Inflammatory macrophage treated with lipopolysaccharide for 1 hour (primary cell): ENCODE measurements at places on chromosomes 2 and 18.

- no peak for DNase-seq
Measured at GRCh38 chr2:20194097-20195015, 30.6 kb downstream of the SDC1 start.

GRCh38 chr18:68568364-68569155 lies 146.3 kb downstream of the TMX3 start:
- no peak for DNase-seq

GRCh38 chr2:167264380-167264779 lies 376.1 kb downstream of the XIRP2 start:
- DNase-seq: no peak

DNA sequence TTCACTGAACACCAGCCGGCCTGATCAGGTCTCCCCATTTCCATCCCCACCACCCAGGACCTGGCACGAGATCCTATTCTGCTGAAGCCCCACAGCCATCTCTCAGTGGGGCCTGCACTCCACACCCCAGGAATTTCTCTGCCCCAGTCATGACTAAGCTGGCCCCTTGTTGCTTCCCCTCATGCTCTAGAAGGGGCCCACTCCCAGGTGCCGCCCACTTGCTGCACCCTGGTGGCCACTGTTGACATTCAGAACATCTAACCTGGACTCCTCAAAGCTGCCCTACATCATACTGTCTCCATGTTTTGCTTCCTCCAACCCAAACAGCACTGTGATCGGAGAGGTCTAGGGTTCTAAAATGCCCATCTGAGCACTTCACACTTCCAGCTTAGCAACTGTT lies 90.7 kb upstream of the KLHL29 start:
- no peak for DNase-seq

GRCh38 chr18:7878265-7879211 lies 311.4 kb downstream of the PTPRM start:
- DNase-seq: no peak

GRCh38 chr18:79552696-79553095 lies 126.9 kb upstream of the CTDP1 start:
- DNase-seq: no peak

- peak; percentile 70 for DNase-seq
Measured at GRCh38 chr2:106107509-106108131, 86.5 kb downstream of the UXS1 start.

DNA sequence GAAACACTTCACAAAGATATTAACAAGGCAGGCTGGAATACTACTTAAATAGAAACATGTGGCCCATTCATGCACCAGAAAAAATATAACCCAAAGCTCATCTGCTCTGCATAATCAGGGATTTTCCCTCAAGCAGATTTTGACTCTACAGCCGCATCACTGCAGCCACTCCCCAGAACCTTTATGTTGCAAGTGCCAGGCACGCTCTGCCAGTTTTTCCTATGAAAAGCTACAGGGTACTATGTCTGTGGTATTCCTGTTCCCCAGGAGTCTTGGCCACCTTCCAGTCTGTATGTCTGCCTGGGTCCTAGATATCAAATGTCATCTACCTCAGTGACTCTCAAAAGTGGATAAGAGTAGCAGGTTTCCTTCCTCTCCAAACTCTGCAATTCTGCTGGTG lies 3.8 kb downstream of the COA5 start:
- DNase-seq: no peak

DNA sequence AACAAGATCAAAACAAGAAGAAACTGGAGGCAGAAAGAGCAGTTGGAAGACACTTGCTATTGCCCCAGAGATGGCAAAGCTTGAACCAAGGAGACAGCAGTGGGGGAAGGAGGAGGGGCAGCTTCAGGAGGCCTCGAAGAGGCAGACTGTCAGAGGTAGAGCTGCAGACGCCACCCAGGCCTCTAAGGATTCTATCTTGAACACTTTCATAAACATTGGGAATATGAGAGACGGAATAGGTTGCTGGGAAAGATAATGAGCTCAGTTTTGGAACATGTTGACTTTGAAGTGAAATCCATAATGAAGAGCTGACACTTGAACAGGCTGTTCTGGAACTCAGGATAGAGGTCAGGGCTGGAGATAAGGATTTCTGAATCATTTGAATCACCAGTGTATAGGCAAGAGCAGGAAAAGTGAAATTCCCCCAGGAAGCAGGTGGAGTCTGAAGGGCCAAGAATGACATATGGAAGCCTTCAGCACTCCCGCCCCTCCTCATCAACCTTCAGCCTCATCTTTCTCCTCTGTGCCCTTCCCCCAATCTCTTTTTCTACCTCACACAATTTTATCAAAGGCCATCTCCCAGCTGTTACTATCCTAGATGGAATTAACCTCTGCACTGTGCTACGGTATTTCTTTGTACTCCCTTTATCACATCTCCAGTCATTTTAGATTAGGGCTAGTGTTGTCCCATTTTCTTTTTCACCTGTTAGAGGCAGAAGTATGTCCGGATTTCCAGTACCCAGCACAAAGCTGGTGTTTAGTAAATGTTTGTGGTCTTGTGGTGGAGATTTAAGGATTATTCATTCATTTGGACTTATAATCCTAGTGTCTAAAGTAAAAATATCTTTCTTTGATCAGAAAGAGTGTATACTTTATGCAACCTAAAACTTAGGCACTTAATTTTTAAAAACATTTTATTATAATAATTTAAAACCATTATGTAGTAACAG lies 47.5 kb upstream of the RTN4 start:
- no peak for DNase-seq

GRCh38 chr2:127769587-127769986 lies 41.4 kb downstream of the WDR33 start:
- DNase-seq: no peak

GRCh38 chr2:157236404-157236803 lies 21.1 kb upstream of the GALNT5 start:
- DNase-seq: no peak

- no peak for DNase-seq
Measured at GRCh38 chr2:241991299-241991698, 121.8 kb downstream of the RTP5 start.

DNA sequence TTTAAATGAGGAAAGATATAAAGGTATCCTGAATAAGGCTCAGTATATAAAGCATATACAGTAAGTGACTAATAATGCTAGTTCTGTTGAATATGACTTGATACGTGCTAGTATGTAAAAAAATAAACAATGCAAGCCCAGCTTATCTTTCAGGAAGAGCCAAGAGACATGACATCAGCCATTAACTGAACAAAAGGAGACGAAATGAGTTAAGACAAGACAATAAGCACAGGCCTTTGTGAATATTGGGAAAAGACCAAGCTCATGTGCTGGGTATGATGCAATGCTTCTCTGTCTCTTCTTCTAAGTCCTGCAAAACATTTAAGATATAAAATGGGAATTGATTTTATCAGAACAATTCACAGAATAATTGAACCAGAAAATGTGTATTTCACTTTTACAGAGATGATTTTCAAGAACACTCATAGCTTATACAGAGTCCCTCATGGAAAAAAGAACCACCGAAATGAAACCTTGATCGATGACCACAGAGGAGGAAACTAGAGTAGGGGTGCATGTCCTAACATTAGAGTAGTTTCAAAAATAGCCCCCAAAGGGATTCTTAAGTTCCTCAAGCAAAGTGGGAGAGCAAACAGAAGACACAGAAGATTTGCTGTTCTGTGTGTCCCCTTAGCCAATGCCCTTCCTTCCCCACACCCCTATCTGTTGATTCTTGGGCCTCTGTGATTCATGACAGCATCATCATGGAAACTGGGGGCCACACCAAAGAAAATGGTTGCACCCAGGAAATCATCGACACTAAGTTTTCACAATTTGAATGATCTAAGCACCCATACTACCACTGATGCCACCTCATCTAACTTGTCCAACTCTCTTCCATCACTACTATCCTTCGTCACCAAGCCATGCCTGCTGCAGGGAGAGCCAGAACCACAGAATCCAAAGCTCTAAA lies 68.0 kb upstream of the CRIM1 start:
- DNase-seq: no peak

GRCh38 chr2:202278036-202278760 lies 12.6 kb downstream of the NOP58 start:
- peak; percentile 47 for DNase-seq

DNA sequence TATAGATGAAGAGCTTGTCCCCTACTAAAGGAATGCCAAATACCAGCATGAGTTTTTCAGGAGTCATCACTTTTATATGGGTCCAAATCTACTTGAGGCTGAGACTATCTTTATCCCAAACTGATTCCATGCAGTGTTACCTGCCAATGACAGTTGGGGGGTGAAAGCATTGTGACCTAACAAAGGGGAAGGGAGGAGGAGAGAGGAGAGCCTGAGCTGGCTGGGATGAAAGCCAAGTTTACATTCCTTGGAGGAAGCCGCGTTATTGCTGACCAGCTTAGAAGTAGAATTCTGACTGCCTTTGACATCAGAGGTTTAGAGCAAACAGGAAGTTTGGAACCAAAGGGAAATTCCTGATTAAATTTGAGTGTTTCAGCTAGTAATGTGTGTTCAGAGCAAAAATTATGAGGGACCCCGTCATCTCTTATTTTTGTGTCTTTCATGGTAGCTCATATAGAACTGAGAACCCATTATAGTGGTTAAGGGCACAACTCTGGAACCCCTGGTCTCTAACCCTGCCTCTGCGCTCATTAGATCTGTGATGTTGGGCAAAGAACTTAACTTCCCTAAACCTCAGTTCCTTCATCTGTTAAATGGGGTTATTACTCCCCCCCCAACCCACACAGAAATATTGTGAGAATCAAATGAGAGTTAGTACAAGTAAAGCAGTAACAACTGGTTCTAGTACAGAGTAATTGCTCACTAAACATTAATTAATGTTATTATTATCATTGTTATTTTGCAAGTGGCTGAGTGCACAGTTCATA lies 199.3 kb upstream of the EPAS1 start:
- peak; percentile 85 for DNase-seq

GRCh38 chr2:46329803-46330775 lies 32.9 kb downstream of the EPAS1 start:
- DNase-seq: peak; percentile 96

DNA sequence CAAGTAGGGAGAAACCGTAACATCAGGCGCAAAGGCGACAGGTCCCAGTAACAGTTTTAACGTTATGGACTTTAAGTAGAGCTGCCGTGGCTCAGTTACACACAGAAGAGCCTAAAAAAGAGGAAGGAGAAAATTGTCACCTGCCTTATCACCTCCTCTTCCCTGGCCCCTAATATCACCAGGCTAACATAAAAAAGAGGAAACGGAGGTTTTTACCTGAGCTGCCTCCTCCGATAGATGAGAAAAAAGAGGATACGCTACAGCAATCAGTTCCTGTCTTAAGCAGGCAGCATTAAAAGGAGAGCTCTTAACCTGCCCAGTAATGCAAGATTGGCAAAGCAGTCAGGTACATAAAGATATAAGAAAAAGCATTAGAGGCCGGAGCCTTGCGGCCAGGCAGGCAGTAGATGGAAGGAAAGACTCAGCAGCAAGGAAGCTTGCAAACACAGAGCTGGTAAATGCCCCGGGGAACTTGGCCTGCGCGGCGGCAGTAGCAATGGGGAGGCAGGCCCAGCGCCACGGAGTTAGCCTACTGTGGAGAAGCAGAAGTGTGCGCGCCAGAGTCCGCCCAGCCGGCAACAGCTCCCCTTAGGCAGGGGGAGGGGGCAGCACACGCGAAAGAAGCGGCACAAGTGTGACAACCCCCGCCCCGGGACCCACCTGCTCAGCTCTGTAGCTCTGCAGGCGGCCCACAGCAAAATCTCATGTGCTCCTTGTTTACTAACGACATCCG lies 116.3 kb upstream of the SCN7A start:
- peak; percentile 16 for DNase-seq

DNA sequence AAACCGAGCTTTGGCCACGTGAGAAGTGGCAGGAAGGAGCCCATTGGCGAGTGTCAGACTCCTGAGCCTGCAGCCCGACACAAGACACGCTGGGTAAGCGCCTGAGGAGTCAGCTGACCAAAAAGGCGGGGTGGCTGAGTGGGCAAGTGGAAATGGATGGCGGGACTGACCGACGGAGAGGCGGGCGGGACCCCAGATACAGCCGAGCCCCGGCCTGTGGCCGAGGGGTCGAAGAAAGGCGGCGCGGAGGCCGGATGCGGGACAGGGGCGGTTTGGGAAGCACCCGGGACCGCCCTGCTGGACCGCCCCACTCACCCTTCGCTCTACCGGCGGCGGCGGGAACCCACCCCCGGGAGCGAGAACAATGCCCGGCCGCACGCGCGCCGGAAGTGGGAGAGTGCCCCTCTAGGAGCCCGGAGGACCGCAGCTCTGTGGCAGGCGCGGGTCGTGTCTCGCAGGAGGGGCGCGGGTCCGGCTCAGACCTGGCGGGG lies 22.8 kb downstream of the ZSCAN30 start:
- peak; percentile 30 for DNase-seq

GRCh38 chr2:185374878-185375277 lies 363.7 kb upstream of the FSIP2 start:
- DNase-seq: no peak

- no peak for DNase-seq
Measured at GRCh38 chr2:2703762-2704427, 372.8 kb upstream of the MYT1L start.

DNA sequence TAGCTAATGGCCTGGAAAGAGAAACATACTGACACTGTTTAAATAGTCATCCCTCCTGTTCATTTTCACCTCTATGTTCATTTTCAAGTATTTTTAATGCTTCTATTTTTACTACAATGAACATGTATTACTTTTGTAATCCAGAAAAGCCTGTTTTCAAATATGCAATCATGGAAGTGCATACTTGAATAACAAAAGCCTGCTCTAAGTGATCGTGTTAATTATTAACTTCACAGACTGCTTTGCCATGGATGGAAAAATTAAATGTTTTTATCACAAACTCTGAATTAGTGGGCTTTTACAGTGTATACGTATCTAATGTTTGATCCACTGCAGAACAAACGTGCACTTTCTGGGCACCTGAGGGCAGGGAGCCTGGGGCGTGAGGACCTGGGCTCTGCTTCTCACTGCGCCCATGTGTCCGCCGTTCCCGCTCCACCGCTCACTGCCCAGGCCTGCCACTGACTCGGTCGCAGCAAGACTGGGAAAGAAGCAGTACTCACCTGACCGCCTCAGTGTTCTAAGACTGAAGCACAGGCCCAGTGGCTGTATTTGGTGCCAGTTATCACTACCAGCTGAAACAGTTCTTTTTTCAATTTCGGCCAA lies 80.6 kb downstream of the UXS1 start:
- no peak for DNase-seq

DNA sequence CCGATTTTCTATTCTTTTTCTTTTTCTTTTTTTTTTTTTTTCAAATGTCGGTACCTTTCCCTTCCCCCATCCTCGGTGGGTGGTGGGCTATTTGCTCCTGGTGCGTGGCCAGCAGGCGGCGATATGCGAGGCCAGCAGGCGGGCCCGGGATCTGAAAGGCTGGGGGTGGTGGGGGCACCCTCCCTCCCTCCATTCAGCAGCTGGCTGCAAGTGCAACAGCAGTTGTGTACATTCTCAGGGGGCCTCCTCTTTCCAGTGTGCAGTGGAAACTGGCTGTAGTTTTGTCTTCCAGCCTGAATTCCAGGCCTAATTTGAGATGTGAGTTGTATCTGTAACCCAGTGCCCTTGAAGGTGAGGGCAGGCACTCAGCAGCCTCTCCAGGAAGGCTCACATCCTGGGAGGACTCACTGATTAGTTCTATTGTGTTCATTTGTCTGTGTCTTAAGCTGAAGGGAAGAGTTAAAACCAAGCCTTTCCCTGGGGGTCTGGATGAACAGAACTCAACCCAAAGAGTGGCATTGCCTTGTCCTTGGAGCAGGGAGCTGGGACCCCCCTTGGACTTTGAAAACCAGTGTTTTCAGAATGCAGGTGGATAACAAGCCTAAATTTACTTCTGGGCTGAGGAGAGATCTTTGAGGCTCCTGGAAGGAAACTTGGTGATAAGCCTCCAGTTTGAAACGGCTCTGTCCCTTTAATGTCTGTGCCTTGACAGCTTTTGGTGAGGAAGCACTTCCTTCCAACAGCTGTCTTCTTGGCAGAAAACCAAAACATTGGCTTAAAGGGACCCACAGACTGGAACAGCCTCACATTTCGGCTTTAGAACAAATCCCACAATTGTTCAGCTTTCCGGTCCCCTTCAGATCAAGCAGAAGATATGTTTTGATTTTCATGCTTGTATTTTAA lies 3.3 kb downstream of the MYCN start:
- no peak for DNase-seq
